ENCODE measurements at places on chromosomes 4 and X.
A peak's percentile ranks its signal among the peaks of the same experiment; 100 is the strongest.

DNA sequence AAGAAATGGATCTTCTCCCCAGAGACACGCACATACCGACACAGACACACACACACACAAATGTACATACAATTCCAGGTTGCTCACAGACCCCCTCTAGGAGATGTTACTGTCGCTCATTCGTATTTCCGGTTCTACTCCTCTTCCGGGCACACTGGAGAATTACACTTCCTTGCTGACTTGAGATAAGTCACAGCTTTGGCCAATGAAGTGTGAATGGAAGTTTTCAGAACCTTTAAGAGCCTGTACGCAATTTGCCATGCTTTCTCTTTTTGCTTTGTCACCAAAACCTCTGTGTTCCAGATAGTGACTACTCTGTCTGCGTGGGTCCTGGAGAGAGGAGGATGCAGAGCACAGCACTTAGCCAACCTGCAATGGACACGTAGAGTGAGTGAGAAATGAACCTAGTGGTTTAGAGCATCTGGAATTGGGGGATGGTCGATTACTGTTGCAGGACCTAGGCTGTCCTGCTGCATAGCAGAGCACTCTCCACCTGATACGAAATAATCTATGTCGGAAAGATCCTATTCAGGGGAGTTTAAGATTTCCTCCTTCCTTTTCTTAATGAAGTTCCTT, 239.5 kb upstream of the TET2 start:
- DNase-seq = no peak

DNA sequence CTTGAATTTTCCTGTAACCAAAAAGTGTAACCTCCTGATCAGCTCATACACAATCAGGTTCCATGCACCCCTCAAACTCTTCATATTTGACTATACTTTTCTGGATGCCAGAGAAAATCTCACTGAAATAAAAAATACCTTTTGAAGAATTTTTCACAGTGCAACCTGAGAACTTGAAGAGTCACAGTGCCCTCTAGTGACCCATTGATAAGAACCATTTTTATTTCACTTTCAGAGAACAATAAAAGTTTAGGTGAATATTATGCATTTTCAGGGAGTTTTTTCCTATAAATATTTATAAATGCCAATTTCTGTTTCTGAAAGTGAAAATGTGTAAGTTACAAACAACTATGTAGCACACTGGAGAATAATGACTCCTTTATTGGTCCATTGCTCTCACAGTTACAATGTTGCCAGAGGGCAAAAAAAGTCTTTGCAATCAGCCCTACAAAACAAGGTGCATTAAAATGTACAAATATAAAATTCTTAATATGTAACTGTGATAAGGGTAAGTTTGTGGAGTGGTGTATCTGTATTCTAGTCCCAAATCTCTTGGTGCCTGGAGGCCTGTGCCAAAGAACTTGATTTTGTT, 153.6 kb upstream of the INTU start:
- no peak for DNase-seq

GRCh38 chrX:10854594-10854993, 234.2 kb upstream of the MID1 start:
- DNase-seq = no peak

- DNase-seq = no peak
These were observed 169.8 kb downstream of the NHS start for GRCh38 chrX:17544821-17545220.

GRCh38 chr4:133869486-133869885, 332.1 kb downstream of the PABPC4L start:
- no peak for DNase-seq

- no peak for DNase-seq
These were observed 172.7 kb upstream of the IL15 start for GRCh38 chr4:141463678-141464077.

DNA sequence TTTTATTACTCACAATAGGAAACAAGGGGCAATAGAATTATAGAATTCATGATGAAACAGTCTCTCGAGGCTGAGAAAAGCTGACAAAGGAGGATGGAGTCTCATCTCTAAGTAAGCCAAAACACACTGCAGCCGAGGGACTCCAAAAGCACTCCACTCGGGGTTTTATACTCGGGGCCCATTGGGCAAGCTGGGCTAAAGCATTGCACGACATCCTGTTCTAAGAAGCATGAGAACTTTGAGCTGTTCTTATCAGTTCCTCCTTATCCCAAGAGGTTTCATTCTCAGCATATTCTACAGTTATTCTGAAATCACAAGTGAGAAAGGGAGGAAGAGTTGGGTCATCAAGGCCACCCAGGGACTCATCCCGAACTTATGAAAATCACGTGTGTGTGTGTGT, 1475.5 kb downstream of the PCDH18 start:
- DNase-seq = no peak

- no peak for DNase-seq
These were observed 6.4 kb downstream of the SYP start for GRCh38 chrX:49193542-49193964.

DNA sequence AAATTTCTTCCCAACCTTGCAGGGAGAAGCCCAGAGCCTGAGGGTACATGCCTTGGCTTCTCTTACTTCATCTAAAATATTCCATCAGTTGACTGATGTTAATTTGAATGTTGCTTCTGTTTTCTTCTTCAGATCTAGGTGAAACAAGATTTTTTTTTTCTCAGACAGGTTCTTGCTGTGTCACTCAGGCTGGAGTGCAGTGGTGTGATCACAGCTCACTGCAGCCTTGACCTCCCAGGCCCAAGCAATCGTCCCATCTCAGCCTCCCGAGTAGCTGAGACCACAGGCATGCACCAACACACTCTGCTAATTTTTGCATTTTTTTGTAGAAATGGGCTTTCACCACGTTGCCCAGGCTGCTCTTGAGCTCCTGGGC, 62.1 kb upstream of the KLF3 start:
- DNase-seq = no peak

GRCh38 chr4:188627892-188628291, 488.7 kb downstream of the TRIML1 start:
- no peak for DNase-seq

GRCh38 chr4:1763550-1764080, 29.5 kb upstream of the FGFR3 start:
- peak; percentile 48 for DNase-seq

GRCh38 chr4:65973186-65973585, 302.9 kb upstream of the EPHA5 start:
- no peak for DNase-seq

DNA sequence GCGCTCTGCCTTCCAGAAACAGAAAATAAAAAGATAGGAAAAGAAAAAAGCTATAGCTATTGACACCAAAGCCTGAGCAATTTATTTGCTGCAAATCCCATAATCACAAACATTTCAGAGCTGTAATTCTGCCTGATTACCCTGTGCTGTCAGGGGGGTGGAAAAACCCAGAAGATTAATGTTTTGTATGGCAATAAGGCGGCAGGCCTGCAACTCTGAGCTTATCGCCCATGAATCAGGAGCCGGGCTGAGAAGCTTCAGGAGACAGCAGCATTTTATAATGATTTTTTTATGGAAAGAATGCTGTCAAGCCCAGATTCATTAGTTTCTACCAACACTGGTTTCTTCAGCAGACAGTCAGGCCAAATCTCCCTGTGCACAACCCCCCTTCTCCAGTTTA, 82.6 kb upstream of the TMEM164 start:
- no peak for DNase-seq

- DNase-seq = no peak
These were observed 90.1 kb downstream of the RELL1 start for GRCh38 chr4:37595875-37596680.

GRCh38 chr4:94577136-94577535, 125.4 kb downstream of the PDLIM5 start:
- DNase-seq = no peak

- no peak for DNase-seq
These were observed 63.3 kb downstream of the KCNIP4 start for GRCh38 chr4:21885241-21885640.

DNA sequence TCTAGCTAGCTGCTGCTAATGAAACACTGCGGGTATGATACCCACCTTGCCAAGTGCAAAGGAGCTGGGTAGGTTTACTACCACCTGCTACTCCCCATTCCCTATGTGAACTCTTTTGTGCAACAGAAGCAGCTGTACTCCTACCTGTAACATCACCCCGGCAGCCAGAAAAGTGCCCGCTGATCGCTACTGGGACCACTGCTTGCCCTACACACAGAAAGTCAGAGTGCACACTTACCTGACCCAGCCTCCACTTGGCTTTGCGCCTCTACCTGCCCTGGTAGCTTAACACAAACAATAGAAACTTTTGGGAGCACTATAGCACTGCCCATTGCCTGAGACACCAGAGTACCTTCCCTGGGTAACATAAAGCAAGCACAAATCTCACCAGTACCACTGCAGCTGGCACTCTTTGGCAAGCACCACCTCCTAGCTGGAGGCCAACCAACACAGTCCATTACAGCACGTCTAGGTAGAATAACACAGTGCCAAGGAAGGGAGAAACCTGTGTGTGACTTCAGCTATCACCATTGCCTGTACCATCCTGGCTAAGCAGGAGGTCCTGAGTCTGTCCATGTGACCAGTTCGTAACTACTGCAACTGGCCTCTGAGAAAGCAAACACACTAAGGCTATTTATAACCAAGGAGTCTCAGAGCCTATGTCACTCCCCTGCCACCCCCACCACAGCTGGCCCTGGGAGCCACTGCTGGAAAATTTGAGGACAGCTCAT, 80.1 kb downstream of the CENPC start:
- no peak for DNase-seq

- DNase-seq = no peak
These were observed 105.7 kb upstream of the GATB start for GRCh38 chr4:151866592-151866918.

GRCh38 chr4:87882321-87882720, 49.6 kb downstream of the MEPE start:
- no peak for DNase-seq

DNA sequence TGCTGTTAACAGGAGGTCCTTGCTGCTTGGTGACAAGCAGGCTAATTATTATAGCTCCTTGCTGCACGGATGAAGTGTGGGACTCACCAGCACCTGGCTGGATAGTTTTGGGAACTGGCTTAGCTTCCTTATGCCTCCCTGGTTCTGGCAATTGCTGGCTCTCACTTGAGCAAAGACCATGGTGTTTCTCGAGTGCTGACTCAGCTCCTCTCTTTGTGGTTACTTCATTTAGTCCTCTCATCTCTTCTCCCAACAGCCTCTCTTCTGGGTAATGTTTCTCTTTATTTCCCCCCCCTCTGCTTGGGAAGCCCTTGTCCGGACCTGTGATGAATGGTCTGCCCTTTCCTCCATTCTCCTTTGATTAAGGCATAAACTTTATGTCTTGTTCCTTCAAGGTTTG, 100.4 kb downstream of the CBLL2 start:
- DNase-seq = no peak

- no peak for DNase-seq
These were observed 69.5 kb upstream of the CBLL2 start for GRCh38 chrX:22203186-22203585.

- DNase-seq = no peak
These were observed 41.0 kb downstream of the WWC2 start for GRCh38 chr4:183139972-183140570.

DNA sequence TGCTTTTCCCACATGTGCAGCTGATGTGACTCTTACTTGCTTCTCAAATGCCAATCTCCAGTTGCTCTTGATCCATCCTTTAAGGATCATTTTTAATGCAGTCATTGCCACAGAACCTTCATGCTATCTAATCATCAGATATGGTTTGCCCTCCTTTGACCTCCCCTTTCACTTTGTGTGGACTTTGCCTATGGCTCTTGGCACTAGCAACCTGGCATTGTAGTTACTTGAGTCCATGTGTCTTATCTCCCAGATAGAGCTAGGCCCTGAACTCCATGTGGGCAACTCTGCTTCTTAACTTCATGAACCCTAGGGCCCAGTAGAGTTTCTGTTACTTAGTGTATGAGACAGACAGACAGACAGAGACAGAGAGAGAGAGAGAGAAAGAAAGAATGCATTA, 41.6 kb downstream of the MTM1 start:
- no peak for DNase-seq

DNA sequence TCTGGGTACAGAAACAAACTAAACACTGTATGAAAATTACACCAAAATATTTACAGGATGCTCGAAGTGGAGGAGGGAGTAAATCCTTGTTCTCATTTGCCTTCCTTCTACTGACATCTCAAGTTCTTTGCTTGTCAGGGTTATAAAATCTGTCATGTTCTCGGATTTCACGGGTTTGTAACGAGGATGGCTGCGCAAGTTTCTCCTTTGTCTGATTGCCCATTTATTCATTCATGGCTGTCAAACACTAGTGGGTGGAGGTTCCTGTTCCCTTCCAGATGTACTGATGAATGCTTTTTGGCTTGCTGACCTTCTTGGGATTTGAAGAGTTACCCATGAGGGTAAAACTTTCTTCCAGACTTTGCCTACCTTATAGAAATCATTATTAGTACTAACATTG, 206.9 kb downstream of the SPCS3 start:
- no peak for DNase-seq

DNA sequence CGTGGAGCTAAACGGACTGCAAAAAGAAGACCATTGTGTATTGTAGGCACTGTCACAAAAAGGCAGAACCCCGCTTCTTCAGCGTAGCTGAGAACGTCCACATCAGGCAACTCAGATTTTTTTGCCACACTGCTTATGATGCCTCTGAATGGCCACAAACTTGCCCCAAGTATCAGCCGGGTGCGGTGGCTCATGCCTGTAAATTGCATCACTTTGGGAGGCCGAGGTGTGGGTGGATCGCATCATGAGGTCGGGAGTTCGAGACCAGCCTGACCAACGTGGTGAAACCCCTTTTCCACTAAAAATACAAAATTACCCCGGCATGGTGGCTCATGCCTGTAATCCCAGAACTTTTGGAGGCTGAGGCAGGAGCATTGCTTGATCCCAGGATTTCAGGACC, 14.9 kb upstream of the IL3RA start:
- no peak for DNase-seq

DNA sequence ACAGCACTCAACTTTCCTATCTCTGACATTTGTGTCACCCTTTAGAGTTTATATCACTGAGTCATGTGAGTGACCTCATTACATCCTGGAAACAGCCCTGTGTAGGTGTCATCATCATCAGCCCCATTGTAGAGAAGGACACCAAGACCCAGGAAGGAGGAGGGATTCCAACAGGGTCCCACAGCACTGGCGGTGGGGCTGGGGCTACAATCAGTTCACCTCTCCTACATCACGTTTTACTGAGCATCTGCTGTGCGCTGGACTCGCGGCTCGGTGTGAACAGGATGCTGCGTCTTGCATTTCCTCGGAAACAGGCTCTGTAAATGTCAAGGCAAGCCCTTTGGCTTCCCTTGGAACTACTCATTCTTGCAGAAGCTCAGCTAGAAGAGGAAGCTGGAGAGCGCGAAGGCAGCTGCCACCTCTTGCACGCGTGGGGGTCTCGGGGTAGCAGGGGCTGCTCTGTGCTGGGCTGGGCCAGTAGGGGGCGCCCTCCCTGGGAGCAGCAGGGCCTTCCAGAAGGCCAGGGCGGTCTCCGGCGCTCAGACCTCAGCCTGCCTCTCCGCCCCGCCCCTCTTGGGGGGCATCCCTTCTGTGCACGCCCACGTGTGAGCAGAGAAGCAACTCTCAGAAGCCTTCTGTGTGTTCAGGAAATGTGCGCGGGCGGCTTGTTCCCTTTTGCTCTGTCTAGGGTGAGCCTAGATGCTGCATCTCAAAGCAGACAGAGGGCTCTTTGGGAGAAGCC, 29.0 kb downstream of the REELD1 start:
- peak; percentile 37 for DNase-seq

Measured in nucleus accumbens (tissue), 56 donors.